ENCODE measurements at places on chromosomes 4 and X. TPM values are rescaled to one million over a fixed set of nuclear protein-coding genes. Genes with fewer than 3 reads are reported as not detected.

DNA sequence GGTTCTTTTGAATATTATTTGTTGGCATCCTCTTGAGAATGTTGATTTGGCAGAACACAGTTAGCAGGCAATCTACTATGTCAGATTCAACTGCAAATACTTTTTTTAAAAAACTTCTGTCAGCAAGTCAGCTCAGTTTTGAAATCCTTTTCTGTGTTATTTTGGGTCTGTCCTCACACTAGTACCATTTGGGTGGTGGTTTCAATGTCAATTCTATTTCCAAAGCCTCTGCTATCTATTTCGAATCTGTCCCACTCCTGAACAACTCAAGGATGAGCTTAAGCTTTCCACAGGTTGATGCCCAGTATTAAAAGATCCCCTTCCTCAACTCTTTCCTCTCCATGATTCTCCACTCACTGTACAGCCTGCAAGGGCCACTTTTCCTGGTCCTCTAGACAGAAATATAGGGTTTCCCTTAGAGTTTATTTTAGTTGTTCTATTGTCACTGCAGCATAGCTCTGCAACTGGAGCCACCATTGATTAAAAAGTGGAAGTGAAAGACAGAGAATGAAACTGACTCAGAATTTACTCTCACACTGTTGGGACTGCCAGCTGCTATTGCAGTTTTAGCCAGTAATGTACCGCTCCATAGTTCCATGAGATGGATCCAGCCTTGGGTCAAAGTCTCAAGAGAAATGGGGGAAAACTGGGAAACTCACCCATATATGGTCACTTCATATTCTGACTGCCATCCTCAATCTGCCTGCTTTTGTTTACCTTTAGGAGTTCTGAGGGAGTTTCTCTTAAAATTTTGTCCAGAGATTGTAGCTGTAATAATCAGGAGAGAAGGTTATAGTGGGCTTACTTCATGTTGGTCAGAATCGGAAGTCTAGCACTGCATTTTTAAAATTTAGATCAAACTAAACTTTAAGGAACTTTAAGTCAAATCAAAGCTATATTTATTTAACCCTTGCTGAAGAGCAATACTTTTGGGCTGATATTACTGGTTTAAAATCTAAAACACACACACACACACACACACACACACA is 14.6 kb downstream of the HDX start:
- DNase-seq = no peak

GRCh38 chr4:67873116-67873515 is 10.7 kb downstream of the TMPRSS11D start:
- peak; percentile 3 for DNase-seq

GRCh38 chr4:54855191-54855854 is 197.6 kb downstream of the KIT start:
- DNase-seq = no peak

DNA sequence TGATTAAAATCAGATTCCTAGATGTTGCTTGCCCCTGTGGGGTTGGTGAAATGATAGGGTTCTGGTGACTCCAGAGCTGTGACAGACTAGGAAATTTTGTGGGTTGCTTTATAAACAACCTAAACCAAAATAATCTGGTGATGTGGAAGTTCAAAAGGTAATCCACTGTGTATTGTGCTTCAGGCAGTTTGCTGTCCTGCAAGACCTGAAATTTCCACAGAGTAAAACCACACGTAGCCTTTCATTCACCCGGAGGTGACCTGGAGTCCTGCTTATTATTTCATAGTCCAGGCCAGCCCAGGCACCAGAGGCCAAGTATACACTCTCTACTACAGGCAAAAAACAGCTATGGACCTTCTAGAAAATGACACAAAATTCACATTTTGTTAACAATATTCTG is 114.6 kb upstream of the CBR4 start:
- no peak for DNase-seq

- no peak for DNase-seq
These were observed 32.1 kb downstream of the TAPT1 start for GRCh38 chr4:16194214-16194613.

GRCh38 chrX:129780441-129781105 is 824 bp downstream of the SASH3 start:
- peak; percentile 72 for DNase-seq

GRCh38 chr4:44120646-44121045 is 328.0 kb downstream of the KCTD8 start:
- DNase-seq = no peak

- no peak for DNase-seq
These were observed 203.9 kb upstream of the VCX3A start for GRCh38 chrX:6738518-6739470.

GRCh38 chr4:128393101-128393704 is 105.6 kb upstream of the PGRMC2 start:
- DNase-seq = peak; percentile 17

Gene SH2D1A
- not detected for total RNA-seq

- DNase-seq = no peak
These were observed 1072.9 kb upstream of the SLIT2 start for GRCh38 chr4:19178835-19179234.

Gene C4orf50
- not detected for total RNA-seq

Measured in osteoblast (primary cell).